ENCODE measurements at places on chromosomes 4 and X.
A peak's percentile ranks its signal among the peaks of the same experiment; 100 is the strongest.

- no peak overlapping the region for H3K27ac ChIP-seq
- peaks cover 72% of the 10 kb centered on the region for H3K27me3 ChIP-seq
- no peaks in the 10 kb centered on the region for H3K36me3 ChIP-seq
- H3K4me1 ChIP-seq: no peaks in the 10 kb centered on the region
- H3K4me3 ChIP-seq: no peak overlapping the region
- DNase-seq: no peak
Measured at GRCh38 chr4:16136311-16136710, 52.5 kb upstream of the PROM1 start.

DNA sequence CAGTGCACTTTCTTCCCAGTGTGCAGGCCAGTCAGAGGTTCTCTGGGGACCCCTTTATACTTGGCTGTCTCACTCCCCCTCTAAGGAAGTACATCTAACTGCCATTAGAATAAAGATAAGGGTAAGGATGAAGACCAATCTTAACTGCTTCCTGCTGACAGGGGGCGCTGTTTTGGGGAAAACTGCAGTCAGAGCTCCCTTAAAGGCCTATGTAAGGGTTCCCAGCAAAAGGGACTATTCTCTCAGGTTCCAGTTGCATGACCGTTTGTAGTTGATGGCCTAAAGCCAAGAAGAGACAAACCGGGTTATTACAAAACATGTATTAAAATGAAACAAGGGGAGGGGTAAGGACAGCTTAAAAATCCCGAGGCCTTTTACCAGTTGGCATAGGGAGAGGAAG, 115.6 kb upstream of the SPIN4 start:
- no peaks in the 10 kb centered on the region for H3K27me3 ChIP-seq
- no peak overlapping the region for H3K27ac ChIP-seq
- no peak for DNase-seq
- H3K4me3 ChIP-seq: no peak overlapping the region

DNA sequence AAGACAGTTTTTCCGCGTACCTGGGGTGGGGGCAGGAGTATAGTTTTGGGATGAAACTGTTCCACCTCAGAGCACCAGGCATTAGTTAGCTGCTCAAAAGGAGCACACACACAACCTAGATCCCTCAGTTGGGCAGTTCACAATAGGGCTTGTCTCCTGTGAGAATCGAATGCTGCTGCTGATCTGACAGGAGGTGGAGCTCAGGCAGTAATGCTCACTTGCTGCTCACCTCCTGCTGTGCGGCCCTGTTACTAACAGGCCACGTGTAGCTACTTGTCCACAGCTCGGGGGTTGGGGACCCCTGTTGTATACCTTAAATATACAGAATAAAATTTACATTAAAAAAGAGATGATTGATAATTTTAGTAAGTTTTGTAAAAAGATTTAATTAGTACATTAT, 191.5 kb downstream of the SLC7A11 start:
- no peak for DNase-seq
- H3K4me1 ChIP-seq: no peaks in the 10 kb centered on the region
- no peaks in the 10 kb centered on the region for H3K27me3 ChIP-seq
- no peaks in the 10 kb centered on the region for H3K36me3 ChIP-seq
- no peak overlapping the region for H3K4me3 ChIP-seq

DNA sequence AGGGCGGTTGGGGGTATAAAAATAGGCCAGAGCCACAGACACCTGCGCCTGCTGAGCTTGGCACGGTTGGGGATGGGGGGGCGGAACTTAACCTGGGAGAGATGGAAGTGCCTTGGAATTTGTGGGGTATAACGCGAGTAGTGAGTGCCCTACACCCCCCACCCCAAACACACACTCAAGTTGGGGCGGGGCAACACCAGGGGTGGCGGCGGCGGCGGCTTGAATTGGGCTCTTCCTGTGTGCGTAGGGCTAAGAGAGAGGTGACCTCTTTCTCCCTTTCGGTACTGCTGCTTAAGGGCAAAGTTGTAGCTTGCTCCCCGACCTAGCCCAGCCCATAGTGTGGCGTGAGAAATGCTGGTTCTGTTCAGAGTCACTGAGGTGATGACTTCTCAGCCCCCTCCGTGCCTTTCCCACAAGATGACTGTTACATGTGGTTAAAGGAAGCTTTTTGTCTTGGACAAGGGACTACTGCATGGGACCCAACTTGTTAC, 839 bp downstream of the STK26 start:
- H3K27me3 ChIP-seq: no peaks in the 10 kb centered on the region
- H3K36me3 ChIP-seq: peaks cover 18% of the 10 kb centered on the region
- peak overlapping the region; percentile 89 for H3K4me3 ChIP-seq
- DNase-seq: peak; percentile 36

DNA sequence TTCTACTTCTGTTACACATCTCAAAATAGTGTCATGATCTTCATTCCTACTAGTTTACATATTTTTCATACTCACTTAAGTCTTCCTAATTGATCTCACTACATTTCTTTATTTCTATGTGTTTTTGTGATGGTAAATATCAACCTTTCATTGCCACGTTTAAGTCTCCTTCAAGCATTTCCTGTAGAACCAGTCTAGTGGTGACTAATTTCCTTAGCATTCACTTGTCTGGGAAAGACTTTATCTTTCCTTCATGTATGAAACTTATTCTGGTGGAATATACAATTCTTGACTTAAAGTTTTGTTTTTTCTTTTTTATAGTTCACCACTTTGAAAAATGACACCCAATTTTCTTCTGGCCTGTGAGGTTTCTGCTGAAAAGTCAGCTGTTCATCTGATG, 181.4 kb upstream of the NEIL3 start:
- no peak overlapping the region for H3K4me3 ChIP-seq
- no peak overlapping the region for H3K27ac ChIP-seq
- H3K27me3 ChIP-seq: no peaks in the 10 kb centered on the region
- no peaks in the 10 kb centered on the region for H3K4me1 ChIP-seq

All from effector memory CD8-positive, alpha-beta T cell (primary cell).